ELF-1 (cell line): ENCODE measurements at places on chromosomes 5 and 9.

DNA sequence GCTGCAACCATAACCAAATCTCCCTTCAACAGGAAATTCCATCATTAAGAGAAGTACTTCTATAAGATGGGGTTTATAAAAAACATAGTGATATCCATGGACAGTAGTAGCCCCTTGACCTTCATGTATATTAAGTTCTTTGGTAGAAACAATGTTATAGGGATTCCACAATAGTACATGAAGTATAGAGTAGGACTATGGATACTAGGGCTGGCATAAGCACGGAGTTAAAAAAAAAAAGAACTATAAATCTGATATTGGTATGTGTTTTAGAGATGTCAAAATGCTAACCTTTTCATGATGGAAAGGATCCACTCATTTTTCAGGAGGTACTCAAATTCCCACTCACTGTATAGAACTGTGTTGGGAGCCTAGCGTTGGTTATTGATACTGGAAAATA is 337.6 kb downstream of the FGF10 start:
- no peak for DNase-seq

GRCh38 chr9:38689678-38690077 is 30.3 kb downstream of the FAM240B start:
- peak; percentile 91 for DNase-seq

DNA sequence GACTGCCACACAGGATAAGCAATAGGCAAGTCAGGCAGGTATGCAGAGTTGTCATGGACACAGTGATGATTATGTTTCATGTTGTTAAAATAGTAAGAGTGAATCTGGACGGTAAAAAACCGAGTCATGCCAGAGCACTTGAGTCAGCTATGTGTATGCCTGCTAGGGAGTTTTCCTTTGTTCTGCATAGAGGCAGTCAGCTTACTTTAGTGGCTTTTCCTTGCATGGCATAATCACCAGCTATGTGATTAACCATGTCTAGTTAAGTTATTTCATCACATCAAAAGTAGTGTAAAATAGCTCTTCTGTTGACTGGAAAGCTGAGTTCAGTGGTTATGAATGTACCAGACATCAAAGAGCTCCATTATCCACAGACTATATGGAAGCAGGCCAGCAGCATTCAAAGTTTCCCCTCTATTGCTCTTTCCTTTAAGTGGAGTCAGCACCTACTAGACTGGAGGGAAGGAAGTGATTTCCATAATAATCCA is 989.8 kb downstream of the TLE1 start:
- DNase-seq, result no peak

GRCh38 chr5:53481887-53482716 is 1.7 kb downstream of the FST start:
- peak; percentile 72 for DNase-seq

- DNase-seq, result no peak
These were observed 204.5 kb downstream of the SEMA6A start for GRCh38 chr5:116370149-116370548.

- DNase-seq, result peak; percentile 48
These were observed 14.6 kb downstream of the TMEM171 start for GRCh38 chr5:73135021-73135420.

DNA sequence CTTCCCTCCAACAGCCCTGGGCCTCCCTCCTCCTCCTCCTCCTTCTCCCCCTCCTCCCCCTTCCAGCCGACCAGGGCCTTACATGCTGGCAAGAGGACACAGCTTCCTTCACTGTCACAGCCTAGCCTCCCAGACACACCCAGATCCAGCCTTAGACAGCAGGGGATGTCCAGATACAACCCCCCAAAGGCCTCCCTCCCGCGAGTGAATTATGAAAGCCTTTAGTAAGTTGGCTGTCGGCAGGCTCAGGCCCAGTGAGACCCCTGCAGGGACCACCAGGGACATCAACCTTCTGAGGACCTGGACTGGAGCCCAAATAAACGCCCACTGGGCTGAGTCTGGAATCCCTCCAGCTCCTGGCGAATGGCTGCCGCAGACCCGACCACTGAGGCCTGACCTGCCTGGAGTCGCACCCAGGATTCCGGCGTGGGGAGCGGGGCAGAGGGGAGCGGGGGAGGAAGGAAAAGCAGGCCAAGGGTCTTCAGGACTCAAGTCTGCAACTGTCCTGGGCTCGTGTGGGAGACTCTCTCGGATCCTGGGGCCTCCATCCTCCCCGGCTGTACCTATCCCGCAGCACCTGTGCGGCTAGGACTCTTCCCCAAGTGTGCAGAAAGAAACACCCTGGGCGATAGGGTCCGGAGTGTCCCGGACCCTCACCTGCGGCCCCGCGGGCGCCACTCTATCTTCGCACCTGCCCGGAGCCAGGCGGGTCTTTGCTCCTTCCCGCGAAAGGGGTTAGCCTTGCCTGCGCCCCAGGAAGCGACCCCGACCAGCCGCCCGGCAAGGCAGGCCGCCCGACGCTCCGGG is 705 bp downstream of the SEPTIN8 start:
- DNase-seq, result peak; percentile 49

GRCh38 chr9:17520268-17521064 is 58.4 kb upstream of the SH3GL2 start:
- no peak for DNase-seq

- DNase-seq, result no peak
These were observed 41.4 kb upstream of the DNAH5 start for GRCh38 chr5:13985731-13986418.

- DNase-seq, result peak; percentile 43
These were observed 1014.6 kb downstream of the DTWD2 start for GRCh38 chr5:117973785-117974184.

DNA sequence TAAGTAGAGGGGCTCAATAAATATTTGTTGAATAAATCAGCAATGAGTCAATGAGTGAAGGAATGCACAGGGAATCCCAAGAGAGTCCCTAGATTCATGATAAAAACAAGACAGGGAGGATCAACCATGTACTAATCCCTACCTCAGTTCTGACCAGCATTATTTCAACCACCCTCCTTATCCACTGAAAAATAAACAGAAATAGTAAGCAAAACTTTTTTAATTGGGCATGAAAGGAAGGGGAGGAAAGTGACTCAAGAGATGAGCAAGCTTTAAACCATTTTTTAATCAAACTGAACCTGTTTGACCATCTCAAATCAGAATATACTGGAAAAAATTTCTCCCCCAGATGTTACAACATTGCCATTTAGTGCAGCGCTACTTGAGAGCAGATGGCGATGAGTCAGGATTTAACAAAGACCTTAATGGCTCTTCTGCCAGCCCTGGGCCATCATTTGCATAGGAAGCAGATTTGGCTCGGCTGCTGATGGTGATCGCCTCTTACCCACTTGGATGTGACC is 194.8 kb upstream of the SLC30A5 start:
- DNase-seq, result peak; percentile 52

DNA sequence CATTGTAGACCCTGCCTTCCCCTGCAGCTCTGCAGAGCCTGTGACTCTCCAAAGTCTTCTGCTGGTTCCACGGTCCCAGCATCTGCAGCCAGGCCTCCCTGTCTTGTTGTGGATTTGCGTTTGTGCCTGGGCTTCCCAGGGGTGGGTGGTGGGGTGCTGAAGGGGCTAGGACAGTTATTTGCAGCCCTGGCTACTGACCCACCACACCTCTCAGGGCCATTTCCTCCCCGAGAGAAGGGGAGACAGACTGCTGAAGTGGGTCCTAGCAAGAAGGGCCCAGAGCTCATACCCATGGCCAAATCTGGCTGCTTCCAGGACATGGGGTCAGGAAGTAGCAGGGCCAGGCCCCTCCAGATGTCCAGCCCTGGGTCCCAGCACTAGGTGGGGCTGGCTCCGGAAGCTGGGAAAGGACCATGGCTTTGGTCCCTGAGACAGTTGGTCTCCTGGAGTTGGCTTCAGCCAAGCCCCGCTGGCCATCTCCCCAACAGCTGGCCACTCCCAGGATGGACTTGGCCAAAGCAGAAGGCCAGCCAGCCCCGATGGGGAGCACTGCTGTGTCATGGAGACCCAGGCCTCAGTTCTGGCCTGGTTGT is 26.3 kb downstream of the GSN start:
- no peak for DNase-seq

DNA sequence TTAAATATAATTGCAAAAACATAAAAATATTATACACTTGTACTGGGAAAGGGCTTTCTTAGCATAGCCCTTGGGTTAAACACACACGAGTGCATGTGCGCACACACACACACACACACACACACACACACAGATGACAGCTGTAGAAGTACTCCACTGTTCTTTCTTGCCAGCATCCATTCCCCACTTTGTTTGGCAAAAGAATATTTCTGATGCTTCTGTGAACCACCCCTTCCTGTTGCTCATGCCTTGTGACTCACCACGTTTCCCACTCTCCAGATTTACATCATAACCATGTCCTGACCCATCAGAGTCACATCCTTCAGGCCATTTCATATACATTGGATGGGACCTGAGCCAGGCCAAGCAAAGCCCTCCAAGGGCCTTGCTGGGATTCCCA is 280.1 kb downstream of the DNAH5 start:
- no peak for DNase-seq

GRCh38 chr9:122346478-122347347 is 24.1 kb upstream of the PTGS1 start:
- DNase-seq, result peak; percentile 59

DNA sequence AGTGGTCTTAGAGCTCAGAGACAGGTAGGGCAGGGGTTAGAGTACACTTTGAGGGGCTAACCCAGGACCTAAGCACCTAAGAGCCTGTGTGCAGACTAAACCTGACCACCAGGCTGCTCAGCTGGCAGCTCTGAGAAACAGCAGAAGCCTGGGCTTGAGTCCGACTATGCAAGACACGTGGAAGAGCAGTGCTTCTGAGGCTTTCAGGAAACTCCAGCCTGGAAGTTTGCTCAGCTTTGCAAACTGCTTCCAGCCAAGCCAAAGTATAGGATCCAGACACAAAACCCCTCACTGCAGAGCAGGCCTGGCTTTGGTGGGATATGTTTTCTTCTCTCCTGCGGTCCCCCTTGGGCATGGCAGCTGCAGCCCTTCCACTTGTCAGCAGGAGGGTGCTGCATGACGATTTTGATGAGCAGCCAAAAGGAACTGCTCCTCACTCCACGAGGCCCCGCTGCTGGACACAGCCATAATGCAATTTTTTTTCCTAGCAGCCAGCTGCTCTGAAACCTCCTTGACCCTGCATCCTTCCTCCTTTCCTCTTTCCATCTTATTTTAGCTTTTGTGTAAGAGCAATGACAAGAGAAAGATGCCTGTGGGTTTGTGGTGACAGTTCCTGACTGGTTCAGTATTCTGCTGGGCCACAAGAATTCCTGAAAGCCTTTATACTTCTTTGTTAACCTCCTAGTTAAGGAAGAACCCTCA is 123.1 kb downstream of the LIFR start:
- DNase-seq, result no peak

DNA sequence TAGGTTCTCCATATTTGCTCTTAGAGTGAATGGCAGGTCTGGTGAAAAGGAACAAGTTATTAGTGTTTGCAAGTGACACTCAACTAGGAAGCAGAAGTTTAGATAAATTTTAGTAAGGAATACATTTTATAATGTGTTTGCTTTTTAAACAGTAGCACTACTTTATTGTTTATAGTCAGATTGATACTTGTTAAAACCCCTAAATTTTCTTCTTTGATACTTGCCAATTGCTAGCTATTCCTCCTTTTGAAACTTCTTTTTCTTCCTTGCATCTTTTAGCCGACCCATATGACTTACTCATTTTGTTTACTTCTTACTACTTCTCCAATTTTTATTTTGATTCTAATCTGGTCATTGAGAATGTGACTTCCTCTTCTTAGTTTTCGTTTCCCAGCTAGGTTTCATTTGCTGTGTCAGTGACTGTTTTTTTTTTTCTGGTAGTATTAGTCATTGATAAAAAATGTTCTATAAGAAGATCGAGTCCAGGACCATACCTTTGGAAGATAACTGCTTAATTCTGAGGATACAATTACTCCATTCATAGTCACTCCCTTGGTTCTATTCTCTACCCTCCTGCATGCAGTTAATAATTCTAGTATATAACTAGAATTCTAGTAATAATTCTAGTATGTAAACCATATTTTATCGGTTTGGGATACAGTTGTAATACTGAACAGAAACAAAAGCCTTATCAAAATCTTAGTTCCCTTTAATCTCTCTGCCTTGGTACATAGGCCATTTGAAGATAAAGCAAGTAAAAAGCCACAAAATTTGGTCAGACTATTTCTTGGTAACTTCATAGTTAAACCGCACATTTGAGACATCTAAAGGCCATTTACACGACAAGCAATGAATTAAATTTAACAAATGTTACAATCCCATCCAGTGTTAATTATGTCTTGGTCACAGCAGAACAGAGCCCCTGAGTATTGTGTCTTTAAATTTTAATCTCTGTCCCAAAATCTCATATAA is 2.8 kb upstream of the RICTOR start:
- DNase-seq, result no peak

- no peak for DNase-seq
These were observed 72.1 kb upstream of the RASA1 start for GRCh38 chr5:87195616-87196015.

GRCh38 chr9:19028835-19029451 is 4.1 kb downstream of the SAXO1 start:
- peak; percentile 60 for DNase-seq

DNA sequence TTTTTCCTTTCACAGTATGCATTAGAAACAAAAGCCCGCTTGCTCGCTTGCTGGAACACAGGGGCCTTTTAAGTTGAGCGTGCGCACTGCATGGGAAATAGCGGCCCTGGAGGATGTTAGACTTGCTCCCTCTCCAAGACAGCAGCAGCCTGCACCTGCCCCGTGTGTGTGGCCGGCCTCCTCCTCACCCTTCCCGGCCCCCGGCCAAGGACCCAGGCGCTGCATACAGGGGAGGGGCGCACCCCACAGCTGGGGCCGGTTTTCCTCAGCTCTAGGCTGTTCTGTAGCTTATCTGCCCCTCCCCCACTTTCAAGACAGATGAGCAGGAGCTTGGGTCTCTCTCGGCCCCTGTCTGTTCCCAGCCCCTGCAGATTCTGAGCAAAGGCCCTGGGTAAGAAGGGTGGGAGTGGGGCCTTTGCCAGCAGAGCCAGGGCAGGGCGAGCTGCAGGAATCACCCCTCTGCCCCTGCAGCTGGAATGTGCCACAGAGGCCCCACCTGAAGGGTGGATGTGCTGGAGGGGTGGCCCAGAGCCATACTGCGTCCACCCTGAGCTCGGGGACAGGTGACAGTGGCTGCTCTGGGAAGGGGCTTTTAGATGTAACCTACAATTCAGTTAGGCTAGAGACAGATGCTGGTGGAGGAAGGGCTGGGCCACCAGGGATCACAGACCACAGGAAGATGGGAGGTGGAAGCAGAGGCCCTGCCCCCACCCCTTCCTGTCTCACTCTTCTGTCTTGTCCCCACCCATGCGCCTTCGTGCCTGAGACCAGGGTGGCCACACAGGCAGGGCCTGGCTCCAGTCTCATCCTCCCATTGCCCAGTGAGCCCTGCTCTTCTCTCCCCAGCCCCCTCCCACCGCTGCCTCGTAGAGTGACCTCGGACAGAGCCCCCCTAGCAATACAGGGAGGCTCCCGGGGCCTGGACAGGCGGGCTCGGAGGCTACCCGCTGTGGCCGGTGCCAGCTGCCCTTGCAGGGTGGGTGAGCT is 132.4 kb downstream of the DAB2IP start:
- peak; percentile 59 for DNase-seq

GRCh38 chr5:72223371-72223770 is 96.7 kb downstream of the MRPS27 start:
- DNase-seq, result no peak
